ENCODE measurements at places on chromosomes 5 and 9.
A peak's percentile ranks its signal among the peaks of the same experiment; 100 is the strongest.

GRCh38 chr9:116639251-116639741, 47.8 kb upstream of the TRIM32 start:
- DNase-seq, result no peak

DNA sequence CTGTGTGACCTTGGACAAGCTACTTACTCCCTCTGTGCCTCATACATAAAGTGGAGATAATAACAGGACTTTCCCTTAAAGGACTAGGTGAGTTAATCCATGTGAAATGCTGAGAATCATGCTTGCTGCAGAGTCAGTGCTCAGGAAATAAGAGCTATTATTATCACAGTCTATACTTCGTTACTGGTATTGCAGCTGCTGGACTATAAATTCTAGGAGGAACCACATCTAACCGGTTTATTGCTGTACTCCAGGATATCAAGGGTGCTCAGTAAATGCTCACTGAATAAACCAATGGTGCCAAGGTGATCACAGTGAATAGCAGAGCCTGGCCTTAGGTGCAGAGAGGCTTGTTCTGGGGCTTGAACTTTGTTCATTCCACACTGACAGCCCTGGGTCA, 69.3 kb downstream of the HSPA4 start:
- DNase-seq, result no peak

GRCh38 chr5:50463047-50463446, 22.0 kb upstream of the EMB start:
- no peak for DNase-seq

GRCh38 chr5:39447059-39447458, 22.3 kb upstream of the DAB2 start:
- no peak for DNase-seq

DNA sequence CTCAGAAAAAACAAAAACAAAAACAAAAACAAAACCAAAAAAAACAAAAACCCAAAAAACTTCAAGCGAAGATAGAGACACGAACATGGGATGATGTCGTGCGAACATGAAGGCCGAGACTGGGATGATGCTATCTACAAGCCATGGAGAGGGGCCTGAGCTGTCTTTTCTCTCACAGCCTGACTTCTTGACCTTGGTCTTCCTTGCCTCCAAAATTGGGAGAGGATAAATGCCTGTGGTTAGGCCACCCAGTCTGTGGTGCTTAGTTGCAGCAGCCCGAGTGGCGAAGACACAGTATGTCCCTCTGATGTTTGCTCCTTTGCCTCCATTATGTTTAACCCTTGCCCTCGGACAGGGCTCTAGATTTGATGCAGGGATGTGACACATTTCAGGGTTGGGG, 130.4 kb upstream of the BASP1 start:
- no peak for DNase-seq

DNA sequence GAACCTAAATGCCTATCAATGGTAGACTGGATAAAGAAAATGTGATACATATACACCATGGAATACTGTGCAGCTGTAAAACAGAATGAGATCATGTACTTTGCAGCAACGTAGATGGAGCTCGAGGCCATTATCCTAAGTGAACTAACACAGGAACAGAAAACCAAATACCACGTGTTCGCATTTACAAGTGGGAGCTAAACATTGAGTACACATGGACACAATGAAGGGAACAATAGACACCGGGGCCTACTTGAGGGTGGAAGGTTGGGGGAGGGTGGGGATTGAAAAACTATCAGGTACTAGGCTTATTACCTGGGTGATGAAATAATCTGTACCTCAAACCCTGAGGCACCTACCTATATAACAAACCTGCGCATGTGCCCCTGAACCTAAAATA, 22.4 kb upstream of the DEPDC1B start:
- no peak for DNase-seq

DNA sequence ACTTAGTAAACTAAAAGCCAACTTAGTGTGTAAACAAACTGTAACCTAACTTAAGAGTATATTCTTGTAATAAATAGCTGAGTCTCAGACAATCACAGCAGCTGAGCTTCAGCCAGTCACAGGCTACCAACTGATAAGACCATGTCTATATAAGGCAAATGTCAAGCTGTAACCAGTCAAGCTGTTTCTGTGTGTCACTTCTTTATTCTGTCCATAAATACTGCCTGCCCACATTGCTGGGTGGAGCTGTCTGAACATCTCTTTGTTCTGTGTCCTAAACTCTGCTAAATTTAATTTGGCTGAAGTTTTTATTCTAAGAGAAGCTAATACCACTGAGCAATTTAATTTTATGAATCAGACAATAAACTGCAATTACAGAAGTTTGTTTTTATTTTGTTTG, 412.1 kb upstream of the CDH10 start:
- DNase-seq, result no peak

DNA sequence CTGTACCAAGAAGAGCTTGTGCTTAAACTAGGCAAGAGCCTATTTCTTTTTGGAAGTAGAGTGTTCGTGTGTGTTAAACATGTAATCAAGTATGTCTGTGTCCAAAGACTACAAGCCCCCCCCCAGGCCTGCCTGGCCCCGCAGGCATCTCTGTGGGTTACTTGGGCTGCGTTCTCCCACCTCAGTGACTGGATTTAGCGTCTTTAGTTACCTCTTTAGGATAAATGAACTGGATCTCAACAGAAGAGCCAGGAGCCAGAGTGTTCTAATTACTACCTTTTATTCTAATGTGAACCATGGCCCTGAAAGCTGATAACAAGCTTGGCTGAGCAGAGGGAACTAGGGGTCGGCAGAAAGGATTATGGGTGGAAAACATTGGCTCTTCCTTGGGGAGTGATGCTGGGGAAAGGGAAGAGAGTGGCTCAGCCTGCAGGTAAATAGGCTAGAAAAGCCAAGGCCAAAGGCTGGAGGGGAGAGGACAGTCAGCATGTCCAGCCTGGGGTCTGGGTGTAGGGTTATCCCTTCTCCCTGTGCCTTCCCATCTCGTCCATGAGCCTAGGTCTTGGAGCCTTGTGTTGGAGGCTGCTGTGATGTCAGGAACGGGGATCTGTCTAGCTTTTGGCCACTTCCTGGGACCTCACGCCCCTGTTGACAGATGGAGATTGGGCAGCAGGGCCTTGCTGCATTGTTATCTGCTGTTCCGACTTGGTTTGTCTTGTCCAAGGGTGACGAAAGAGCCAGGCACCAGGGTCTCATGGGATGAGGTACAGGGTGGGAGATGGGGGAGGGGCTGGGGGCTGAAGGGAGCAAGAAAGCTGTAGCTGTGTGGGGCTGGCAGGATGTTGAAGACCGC, 11.1 kb downstream of the CD74 start:
- no peak for DNase-seq

- no peak for DNase-seq
Measured at GRCh38 chr5:103896593-103896992, 334.0 kb upstream of the NUDT12 start.

DNA sequence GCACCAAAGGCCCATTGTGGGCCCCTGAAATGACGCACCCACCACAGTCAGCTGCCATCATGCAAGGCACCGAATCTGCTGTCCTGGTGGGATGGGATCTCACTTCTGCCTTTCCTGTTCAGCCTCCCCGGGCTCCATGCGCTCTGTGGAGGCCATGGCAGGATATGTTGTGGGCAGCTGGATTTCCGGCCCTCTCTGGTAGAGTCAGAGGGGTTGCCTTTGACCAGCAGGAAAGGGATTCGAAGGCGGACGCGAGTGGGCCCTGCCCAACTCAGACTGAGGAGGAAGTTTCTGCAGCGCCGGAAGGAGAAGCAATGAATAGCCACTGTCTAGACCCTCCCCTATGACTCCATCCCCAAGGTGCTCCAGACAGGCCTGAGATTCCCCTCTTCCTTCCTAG, 35.5 kb downstream of the GADD45G start:
- no peak for DNase-seq

DNA sequence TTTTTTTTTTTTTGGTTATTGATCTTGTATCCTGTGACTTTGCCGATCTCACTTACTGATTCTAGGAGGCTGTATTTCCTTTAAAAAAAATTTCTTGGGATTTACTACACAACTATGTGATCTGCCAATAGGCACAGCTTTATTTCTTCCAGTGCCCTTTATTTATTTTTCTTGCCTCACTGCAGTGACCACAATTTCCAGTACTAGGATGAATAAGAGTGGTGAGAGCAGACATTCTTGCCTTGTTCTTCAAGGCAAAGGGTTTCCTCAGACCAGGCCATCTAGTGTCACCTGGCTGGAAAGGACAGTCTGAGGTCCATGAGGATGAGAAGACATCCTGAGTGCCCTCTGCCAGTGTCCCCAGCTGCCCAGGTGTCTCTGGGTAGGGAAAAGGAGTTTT, 265.4 kb downstream of the SPOCK1 start:
- DNase-seq, result no peak

- DNase-seq, result peak; percentile 37
Measured at GRCh38 chr5:141524604-141525597, 36.0 kb downstream of the PCDHGC5 start.

GRCh38 chr9:133050781-133051180, 11.0 kb upstream of the CEL start:
- no peak for DNase-seq

GRCh38 chr9:33466565-33467495, 6.9 kb downstream of the NOL6 start:
- peak; percentile 65 for DNase-seq

DNA sequence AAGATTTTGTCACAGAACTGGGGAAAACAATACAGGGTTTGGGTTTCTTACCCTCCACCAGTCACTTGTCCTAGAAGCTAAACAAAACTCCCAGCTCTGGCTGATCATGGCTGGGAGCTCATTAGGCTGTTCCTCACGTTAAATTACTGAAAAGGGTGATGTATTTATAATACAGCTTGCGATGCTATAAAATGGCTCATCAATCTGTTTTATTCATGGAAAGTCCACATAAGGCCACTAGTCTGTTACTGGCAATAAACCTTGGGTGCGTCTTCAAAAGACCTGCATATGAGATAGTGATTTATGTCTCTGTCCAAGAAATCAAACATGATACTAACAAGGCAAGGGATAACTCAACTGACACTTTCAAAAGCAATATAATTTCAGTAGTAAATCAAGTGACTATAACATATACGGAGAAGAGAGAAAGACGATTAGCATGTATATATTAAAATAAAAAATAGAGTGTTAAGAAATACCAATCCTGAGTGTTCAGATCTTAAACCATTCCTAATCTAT, 219.0 kb downstream of the BNC2 start:
- DNase-seq, result no peak

- no peak for DNase-seq
Measured at GRCh38 chr5:112154940-112155686, 264.0 kb downstream of the EPB41L4A start.

- peak; percentile 28 for DNase-seq
Measured at GRCh38 chr5:32443145-32443540, 1.4 kb downstream of the ZFR start.

DNA sequence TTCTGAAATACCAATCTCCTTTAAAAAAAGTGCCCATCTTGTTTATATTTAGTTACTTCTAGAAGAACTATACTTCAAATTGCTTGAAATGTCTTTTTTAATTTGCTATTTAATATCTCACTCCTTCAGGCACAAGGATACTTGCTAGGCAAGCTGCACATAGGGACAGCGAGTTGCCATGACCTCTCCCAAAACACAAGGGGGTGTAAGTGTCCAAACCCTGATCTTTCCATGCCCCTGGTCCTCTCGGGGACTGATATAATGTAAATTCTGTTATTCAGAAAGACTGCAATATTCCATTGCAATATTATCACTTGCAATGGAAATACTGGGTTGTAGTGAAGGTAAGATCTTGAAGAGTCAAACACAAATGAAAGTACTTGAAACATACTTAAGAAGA, 480.4 kb downstream of the CETN3 start:
- no peak for DNase-seq

DNA sequence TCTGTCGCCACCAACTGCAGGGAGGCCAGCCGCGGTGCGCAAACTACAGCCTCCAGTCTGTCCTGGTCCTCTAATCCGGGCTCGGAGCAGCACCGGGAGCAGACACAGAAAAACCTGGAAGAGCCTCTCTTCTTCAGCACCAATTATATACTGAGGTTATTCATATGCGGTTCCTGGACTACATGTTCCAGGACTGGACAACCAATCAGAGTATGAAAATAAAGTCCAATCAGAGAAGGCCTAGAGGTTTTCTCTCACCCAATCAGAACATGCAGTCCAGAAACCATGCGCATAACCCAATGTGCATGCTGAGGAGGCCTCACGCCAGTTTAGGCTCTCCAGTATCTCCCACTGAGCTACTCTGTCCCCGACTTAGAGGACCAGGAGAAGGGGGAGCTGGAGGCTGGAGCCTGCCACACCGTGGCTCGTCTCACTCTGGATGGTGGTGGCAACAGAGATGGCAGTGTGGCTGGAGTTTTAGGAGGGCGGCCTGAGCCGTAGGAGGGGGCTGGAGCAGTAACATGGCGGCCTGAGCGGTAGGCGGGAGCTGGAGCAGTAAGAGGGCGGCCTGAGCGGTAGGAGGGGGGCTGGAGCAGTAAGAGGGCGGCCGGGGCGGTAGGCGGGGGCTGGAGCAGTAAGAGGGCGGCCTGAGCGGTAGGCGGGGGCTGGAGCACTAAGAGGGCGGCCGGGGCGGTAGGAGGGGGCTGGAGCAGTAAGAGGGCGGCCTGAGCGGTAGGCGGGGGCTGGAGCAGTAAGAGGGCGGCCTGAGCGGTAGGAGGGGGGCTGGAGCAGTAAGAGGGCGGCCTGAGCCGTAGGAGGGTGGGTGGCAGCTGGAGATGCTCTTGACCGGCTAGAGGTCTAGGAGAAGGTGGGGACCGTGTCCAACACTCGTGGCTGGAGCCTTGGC, 20.4 kb upstream of the TRIM52 start:
- no peak for DNase-seq

- DNase-seq, result no peak
Measured at GRCh38 chr5:120053841-120054240, 410.3 kb upstream of the PRR16 start.

GRCh38 chr5:64971513-64971912, 202.8 kb downstream of the CWC27 start:
- DNase-seq, result no peak

- DNase-seq, result no peak
Measured at GRCh38 chr5:93330506-93330905, 250.5 kb downstream of the NR2F1-AS1 start.

- no peak for DNase-seq
Measured at GRCh38 chr9:105023788-105024187, 95.8 kb upstream of the ABCA1 start.

DNA sequence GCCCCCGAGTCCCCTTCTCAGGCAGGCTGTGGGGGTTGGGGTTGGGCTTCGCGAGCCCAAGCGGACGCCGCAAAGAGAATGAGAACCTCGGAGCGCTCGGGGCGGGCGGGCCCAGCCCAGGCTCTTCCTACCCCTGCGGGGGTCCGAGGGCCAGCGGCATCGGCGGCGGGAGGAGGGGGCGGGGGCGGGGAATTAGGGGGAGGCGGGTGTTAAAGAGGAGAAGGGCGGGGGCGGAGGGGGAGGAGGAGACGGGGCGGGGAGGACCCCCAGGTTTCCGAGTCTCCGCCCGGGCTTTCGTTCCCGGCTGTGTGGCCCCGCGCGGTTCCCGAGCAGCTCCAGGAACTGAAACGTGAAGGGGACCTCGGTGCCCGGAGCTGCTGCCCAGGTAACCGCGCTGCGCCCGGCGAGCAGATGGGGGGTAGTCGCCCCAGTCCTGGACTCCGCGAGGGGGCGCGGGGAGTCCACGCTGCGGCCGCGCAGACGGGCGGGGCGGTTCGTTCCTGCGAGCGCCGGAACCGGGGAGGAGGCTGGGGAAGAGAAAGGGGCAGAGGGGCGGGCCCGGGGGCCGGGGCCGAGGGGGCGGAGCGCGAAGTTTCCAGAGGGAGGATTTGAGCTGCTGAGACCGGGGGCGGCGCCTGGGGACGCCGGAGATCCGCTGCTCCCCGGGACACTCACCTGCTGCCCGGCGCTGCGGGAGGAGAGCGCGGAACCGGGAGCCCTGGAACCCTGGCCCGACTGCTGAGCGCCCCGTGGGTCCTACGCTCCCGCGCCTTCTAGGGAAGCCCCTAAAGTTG, 38.4 kb upstream of the PLEKHG4B start:
- peak; percentile 30 for DNase-seq

- DNase-seq, result no peak
Measured at GRCh38 chr9:113879911-113880310, 3.8 kb downstream of the ZNF618 start.
